ENCODE measurements at places on chromosomes 2 and 18.

GRCh38 chr18:62788876-62789275, 73.5 kb downstream of the PHLPP1 start:
- no peak for DNase-seq

DNA sequence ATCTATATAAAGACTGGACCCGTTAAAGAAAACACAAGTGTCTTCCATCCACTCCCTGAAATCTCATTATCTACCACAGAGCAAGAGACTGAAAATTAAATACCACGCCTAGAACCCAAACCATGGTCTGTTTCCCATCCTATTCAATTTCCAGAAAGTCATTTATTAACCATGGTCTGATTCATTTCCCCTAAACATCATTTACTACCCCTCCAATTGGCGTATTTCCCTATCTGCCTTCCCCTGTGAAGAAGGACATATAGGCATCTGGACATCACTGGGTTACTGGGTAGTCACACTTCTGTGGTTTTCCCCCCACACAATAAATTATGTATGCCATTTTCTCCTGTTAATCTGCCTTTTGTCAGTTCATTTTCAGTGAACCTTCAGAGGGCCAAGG, 30.8 kb downstream of the CCDC93 start:
- no peak for DNase-seq

DNA sequence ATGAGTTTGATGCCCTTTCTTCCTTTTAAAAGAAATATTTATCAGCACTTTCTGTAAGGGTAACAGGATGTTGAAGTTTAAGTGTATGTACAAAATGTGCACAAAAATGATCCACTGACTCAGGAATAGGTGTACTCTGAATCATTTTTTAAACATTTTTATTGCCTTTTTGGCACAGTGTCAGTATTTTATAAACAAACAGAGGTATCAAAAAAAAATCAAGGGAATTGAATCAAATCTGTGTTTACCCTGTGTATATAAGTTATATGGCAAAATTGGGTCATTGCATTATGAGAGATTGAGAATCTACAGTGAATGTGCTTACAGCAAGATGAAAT, 513.9 kb upstream of the NETO1 start:
- no peak for DNase-seq

DNA sequence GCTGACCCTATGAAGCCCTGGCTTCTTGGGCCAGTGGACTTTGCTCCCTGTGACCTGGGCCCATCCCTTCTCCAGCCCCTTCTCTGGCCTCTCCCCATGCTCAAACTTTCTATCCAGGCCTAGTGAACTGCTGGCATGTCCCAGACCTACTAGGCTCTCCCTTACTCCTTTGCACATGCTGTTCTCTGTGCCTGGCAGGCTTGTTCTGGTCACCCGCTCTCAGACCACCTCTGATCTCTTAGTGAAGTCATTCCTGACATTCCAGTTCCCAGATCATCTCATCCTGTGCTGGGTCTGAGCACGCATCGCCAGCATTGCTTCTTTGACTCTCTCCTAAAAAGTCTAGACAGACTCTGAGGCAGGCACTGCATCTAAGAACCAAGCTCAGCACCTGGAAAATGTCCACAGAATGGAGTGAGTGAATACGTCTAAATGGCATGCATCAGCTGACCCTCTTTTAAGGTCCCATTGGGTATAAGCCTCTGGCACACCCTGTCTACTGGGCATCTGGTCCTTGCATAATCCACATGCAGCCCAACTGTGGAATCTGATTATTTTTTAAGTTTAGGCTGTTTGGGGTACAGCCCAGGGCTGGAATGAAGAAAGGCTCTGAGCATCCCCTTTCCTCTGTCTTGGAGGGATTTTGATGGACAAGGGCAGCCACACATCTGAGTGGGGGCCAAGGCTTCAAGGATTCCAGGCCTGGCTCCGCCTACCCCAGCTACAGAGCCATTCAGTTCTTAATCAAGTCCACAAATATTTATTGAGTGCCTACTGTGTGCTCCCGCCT, 130.6 kb upstream of the HAAO start:
- DNase-seq = no peak

All from NT2/D1 (cell line).